ENCODE measurements at places on chromosomes 12 and 14. TPM values are rescaled to one million over a fixed set of nuclear protein-coding genes. Genes with fewer than 3 reads are reported as not detected.

GRCh38 chr14:71967704-71968103, 35.5 kb downstream of the RGS6 start:
- H3K4me1 ChIP-seq: no peaks in the 10 kb centered on the region
- H3K4me3 ChIP-seq: no peak overlapping the region
- no peaks in the 10 kb centered on the region for H3K27me3 ChIP-seq
- no peak for DNase-seq
- no peaks in the 10 kb centered on the region for H3K36me3 ChIP-seq

- no peaks in the 10 kb centered on the region for H3K27me3 ChIP-seq
- H3K4me3 ChIP-seq: no peak overlapping the region
- no peaks in the 10 kb centered on the region for H3K36me3 ChIP-seq
- H3K4me1 ChIP-seq: no peaks in the 10 kb centered on the region
Observed at GRCh38 chr14:85895603-85896002, 365.7 kb downstream of the FLRT2 start.

DNA sequence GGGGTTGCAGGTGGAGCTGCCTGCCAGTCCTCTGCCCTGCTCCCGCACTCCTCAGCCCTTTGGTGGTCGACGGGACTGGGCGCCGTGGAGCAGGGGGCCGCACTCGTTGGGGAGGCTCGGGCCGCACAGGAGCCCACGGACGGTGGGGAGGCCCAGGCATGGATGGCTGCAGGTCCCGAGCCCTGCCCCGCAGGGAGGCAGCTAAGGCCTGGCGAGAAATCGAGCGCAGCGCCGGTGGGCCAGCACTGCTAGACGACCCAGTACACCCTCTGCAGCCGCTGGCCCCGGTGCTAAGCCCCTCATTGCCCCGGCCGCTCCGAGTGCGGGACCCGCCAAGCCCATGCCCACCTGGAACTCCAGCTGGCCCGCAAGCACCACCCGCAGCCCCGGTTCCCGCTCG, 221.8 kb downstream of the BTG1 start:
- no peak overlapping the region for H3K27ac ChIP-seq
- no peaks in the 10 kb centered on the region for H3K27me3 ChIP-seq
- no peaks in the 10 kb centered on the region for H3K4me1 ChIP-seq
- H3K4me3 ChIP-seq: no peak overlapping the region
- H3K36me3 ChIP-seq: no peaks in the 10 kb centered on the region
- DNase-seq: no peak

The SLC6A15 gene
- 23.4 TPM for polyA plus RNA-seq

GRCh38 chr12:17809206-17809605, 280.8 kb downstream of the RERGL start:
- H3K4me1 ChIP-seq: no peaks in the 10 kb centered on the region
- H3K36me3 ChIP-seq: no peaks in the 10 kb centered on the region
- no peak overlapping the region for H3K4me3 ChIP-seq
- no peak for DNase-seq
- H3K27ac ChIP-seq: no peak overlapping the region

GRCh38 chr14:88005978-88006851, 1.3 kb downstream of the GPR65 start:
- no peaks in the 10 kb centered on the region for H3K4me1 ChIP-seq
- no peak overlapping the region for H3K4me3 ChIP-seq
- no peaks in the 10 kb centered on the region for H3K36me3 ChIP-seq
- H3K27me3 ChIP-seq: no peaks in the 10 kb centered on the region
- no peak overlapping the region for H3K27ac ChIP-seq
- no peak for DNase-seq

DNA sequence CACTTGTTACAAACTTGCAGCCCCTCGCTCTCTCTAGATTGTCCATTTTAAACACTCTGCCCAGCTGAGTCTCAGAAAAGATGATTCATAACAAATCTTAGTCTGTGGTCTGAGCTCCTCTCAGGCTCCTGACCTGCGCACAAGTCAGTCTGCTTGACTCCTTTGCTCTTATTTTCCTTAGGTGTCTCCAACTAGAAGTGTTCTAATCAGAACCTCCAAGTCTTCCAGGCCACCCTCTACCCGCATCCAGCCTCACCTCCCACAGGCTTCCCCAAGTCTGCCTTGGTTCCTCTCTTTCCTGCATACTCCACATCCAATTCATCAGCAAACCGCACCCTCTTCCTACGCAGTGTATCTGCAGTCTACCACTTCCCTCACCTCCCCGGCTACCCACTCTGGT, 42.4 kb upstream of the BDKRB2 start:
- no peaks in the 10 kb centered on the region for H3K27me3 ChIP-seq
- no peaks in the 10 kb centered on the region for H3K36me3 ChIP-seq
- no peak for DNase-seq

GRCh38 chr12:112602150-112602549, 183.4 kb downstream of the PTPN11 start:
- no peak overlapping the region for H3K4me3 ChIP-seq
- H3K27ac ChIP-seq: no peak overlapping the region
- H3K27me3 ChIP-seq: no peaks in the 10 kb centered on the region
- no peak for DNase-seq

GRCh38 chr12:12474931-12475795, 87.5 kb downstream of the DUSP16 start:
- no peak overlapping the region for H3K27ac ChIP-seq
- H3K27me3 ChIP-seq: no peaks in the 10 kb centered on the region
- peaks cover 14% of the 10 kb centered on the region for H3K4me1 ChIP-seq

DNA sequence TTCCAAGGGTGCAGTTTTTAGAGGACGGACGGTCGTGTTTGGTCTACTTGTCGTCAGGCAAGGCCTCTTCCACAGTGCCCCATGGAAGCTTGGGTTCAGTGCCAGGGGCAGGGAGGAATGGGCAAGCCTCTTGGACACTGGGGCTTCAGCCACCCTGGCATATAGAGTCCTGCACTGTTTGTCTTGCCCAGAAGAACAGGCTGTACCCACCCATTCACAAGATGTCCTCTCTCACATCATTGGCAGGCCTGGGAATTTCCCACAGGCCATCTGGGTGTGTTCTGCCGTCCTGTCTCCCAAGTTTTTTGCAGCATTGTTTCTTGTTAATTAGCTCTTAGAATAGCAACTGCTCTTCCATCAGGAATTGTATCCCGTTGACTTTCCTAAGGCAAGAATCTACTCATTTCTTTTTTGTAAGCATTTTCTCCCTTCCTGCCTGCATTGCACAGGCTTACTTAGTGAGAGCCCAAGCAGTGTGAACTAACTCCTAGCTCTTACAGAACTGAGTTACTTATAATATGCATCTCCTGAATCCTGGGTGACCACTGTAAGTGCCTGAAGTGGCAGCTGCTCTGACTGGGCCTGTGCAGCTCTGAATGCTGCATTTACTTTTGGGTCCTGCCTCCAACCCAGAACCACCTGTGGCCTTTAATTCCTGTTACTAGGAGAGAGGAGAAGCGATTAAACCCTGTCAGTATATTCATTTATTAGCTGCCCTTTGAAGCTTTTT, 149.4 kb upstream of the HIF1A start:
- H3K4me3 ChIP-seq: no peak overlapping the region
- no peaks in the 10 kb centered on the region for H3K36me3 ChIP-seq
- peaks cover 43% of the 10 kb centered on the region for H3K4me1 ChIP-seq
- peaks cover 3% of the 10 kb centered on the region for H3K27me3 ChIP-seq

The PRH2 gene
- not detected for polyA plus RNA-seq

DNA sequence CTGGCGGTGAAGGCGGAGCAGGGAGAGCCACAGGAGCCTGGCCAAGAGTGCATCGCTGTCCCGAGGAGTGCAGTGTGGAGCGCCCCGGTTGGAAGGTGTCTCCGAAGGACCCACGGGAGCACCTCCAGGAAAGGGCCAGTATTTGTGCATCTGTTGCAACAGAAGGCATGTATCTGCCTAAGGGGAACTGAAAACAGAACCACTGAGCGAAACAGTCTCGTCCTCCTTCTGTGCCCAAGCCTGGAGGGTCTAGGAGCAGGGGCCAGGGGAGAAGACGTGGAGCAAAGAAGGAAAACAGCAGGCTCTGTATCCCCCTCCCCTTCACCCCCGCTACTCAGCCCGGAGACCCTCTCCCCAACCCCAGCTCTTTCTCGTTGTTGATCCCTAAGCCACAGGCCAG, 5.3 kb upstream of the LRRC10 start:
- no peaks in the 10 kb centered on the region for H3K27me3 ChIP-seq
- no peaks in the 10 kb centered on the region for H3K36me3 ChIP-seq
- no peak overlapping the region for H3K4me3 ChIP-seq
- H3K27ac ChIP-seq: no peak overlapping the region
- no peaks in the 10 kb centered on the region for H3K4me1 ChIP-seq

The CTSG gene
- polyA plus RNA-seq: not detected

DNA sequence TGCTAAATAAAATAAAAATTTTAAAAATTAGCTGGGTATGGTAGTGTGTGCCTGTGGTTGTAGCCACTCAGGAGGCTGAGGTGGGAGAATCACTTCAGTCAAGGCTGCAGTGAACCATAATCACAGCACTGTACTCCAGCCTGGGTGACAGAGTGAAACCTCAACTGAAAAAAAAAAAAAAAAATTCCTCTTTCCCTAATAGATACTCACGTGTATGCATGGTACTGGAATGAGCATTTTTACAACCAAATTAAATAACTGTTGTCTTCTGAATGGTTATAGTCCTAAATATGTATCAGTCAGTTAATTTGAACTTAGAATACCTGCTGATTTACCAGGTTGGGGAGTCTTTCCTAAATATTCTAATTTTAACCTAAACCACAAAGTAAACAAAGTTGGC, 98.3 kb upstream of the ATF1 start:
- no peak for DNase-seq
- H3K27ac ChIP-seq: no peak overlapping the region
- no peak overlapping the region for H3K4me3 ChIP-seq
- no peaks in the 10 kb centered on the region for H3K36me3 ChIP-seq
- H3K27me3 ChIP-seq: no peaks in the 10 kb centered on the region
- H3K4me1 ChIP-seq: peaks cover 17% of the 10 kb centered on the region

The TBX5 gene
- polyA plus RNA-seq: not detected

DNA sequence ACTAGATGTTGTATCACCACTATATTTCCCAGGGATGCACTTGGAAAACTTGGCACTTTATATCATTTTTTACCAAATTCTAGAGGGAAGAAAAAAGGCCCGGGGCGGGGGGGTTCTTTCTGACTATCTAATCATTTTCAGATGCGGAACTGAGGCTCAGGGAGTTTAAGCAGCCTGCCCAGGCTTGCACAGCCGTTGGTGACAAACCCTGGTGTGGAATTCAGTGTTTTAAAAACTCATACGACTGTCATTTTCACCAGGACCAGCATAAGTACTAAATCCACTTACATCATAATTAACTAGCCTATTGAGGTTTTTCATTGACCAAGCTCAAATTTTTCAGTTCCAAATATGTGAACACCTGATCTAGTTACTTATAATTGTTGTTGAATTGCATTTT, 181.0 kb downstream of the IPO8 start:
- no peak overlapping the region for H3K27ac ChIP-seq
- H3K27me3 ChIP-seq: no peaks in the 10 kb centered on the region
- no peaks in the 10 kb centered on the region for H3K36me3 ChIP-seq
- DNase-seq: no peak

- no peak overlapping the region for H3K4me3 ChIP-seq
- H3K4me1 ChIP-seq: peaks cover 4% of the 10 kb centered on the region
Observed at GRCh38 chr12:107493666-107494065, 191.9 kb upstream of the PWP1 start.

The CLEC1B gene
- polyA plus RNA-seq: 0.30 TPM

DNA sequence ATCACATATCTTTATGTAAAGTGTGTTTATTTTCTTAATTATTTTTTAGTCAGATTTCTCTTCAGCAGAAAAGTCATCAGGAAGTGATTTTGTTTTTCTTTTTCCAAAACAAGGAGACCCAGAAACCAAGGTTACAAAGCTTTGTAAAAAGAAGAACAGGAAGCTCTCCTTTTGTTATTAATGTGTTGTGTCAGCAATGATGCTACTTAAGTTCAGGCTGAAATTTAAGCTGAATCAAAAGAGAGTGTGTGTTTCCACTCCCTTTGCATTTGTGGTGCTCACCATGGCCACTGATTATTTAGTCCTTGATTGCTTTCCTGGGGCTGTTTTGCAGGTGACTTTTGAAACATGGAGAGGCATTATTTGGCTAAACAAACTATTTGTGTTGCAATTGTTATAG, 155.3 kb upstream of the ATP2B1 start:
- H3K4me1 ChIP-seq: no peaks in the 10 kb centered on the region
- DNase-seq: no peak
- no peak overlapping the region for H3K27ac ChIP-seq
- H3K4me3 ChIP-seq: no peak overlapping the region

The PPM1H gene
- 22.0 TPM for polyA plus RNA-seq

GRCh38 chr12:107783406-107784376, 9.2 kb downstream of the ASCL4 start:
- H3K4me1 ChIP-seq: no peaks in the 10 kb centered on the region
- no peak overlapping the region for H3K4me3 ChIP-seq
- no peaks in the 10 kb centered on the region for H3K36me3 ChIP-seq
- H3K27me3 ChIP-seq: no peaks in the 10 kb centered on the region

- no peak overlapping the region for H3K27ac ChIP-seq
- peaks cover 6% of the 10 kb centered on the region for H3K36me3 ChIP-seq
- no peaks in the 10 kb centered on the region for H3K4me1 ChIP-seq
- H3K4me3 ChIP-seq: no peak overlapping the region
- no peaks in the 10 kb centered on the region for H3K27me3 ChIP-seq
- no peak for DNase-seq
Observed at GRCh38 chr12:94271351-94271750, 123.0 kb downstream of the PLXNC1 start.

The KLRF2 gene
- polyA plus RNA-seq: not detected

The SYT10 gene
- polyA plus RNA-seq: 0.72 TPM

GRCh38 chr12:112810235-112810917, 18.8 kb downstream of the RPH3A start:
- H3K4me3 ChIP-seq: no peak overlapping the region
- H3K27me3 ChIP-seq: no peaks in the 10 kb centered on the region
- H3K36me3 ChIP-seq: no peaks in the 10 kb centered on the region
- DNase-seq: no peak
- no peak overlapping the region for H3K27ac ChIP-seq

DNA sequence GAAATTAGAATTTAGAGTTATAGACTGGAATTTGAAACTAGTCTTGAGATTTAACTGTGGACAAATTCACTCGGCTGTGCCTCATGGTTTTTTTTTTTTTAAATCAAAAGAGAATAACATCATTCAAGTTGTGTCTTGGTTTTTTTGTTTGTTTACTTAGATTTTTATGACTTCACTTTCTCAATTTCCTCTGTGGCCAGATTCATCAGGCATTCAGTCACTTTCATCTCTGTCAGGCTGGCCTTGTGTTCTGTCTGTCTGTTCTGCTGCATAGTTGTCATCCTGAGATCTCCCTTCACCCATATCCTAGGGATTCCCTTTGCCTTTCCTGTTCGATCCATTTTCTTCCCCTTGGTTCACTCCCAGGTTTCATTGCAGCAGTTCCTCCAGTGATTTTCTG, 10.0 kb downstream of the MARK3 start:
- DNase-seq: no peak
- no peak overlapping the region for H3K4me3 ChIP-seq
- H3K27me3 ChIP-seq: no peaks in the 10 kb centered on the region
- H3K36me3 ChIP-seq: no peaks in the 10 kb centered on the region
- H3K4me1 ChIP-seq: peaks cover 18% of the 10 kb centered on the region
- H3K27ac ChIP-seq: no peak overlapping the region

GRCh38 chr12:113021500-113021899, 35.0 kb upstream of the DTX1 start:
- no peaks in the 10 kb centered on the region for H3K27me3 ChIP-seq
- no peaks in the 10 kb centered on the region for H3K36me3 ChIP-seq
- no peak overlapping the region for H3K27ac ChIP-seq
- no peaks in the 10 kb centered on the region for H3K4me1 ChIP-seq

The FGF6 gene
- polyA plus RNA-seq: not detected
